Fibroblast of the aortic adventitia (primary cell): ENCODE measurements at places on chromosomes 6 and 20. TPM values are rescaled to one million over a fixed set of nuclear protein-coding genes. Genes with fewer than 3 reads are reported as not detected.

The C2 gene
- total RNA-seq = 4.4 and 48.2 TPM in 2 replicates

DNA sequence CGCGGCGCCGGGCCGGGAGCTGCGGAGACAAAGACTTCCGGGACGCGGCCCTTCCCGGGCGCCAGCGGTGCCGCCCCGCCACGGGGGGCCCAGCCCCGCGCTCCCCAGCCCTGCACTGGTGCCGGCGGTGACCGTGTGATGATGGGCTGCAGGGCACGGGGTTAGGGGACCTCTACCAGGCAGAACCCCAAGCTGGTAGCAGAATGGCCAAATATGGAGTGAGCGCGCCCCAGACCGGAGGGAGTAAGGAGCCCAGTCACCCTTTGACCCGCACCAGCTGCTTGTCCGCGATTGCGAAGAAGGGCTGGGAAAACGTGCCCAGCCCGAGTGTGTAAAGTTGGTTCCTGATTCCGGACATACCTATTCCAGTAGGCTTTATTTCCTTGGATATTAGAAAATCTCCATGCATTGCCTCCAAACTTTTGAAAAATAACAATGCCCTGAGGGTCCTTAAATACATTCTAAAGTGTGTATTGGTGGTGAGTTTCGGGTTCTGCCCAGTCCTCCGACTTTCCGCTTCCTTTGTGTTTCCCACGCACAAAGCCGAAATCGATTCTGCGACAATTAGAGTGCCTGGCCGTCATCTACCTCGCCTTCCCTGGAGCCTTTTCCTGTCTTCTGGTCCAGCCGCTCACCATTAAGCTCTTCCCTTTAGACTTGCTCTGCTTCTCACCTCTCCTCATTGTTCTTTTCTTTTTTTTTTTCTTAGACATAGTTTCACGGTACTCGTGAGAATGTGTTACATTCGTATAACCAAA lies 1.1 kb downstream of the ABRACL start:
- DNase-seq = peak; percentile 61

GRCh38 chr6:73152966-73153757 lies 72.1 kb downstream of the KHDC1L start:
- DNase-seq = peak; percentile 16

GRCh38 chr6:31178143-31179041 lies 7.9 kb upstream of the POU5F1 start:
- DNase-seq = peak; percentile 25

GRCh38 chr6:135667691-135668455 lies 170.3 kb upstream of the AHI1 start:
- DNase-seq = peak; percentile 61

DNA sequence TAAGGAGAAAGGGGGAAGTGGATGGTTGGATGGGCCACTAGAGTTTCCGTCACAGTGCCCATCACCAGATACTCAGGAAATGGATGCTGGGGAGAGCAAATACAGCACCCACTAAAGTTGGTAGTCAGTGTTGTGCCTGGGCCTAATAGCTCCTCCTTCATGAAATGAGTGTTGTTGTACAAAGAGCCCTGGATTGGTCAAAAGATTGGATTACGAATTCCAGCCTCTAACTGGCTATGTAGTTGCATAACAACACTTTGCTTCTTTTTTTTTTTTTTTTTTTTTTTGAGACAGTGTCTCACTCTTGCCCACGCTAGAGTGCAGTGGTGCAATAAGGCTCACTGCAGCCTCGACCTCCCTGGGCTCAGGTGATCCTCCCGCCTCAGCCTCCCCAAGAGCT lies 27.4 kb downstream of the KCNG1 start:
- peak; percentile 31 for DNase-seq

DNA sequence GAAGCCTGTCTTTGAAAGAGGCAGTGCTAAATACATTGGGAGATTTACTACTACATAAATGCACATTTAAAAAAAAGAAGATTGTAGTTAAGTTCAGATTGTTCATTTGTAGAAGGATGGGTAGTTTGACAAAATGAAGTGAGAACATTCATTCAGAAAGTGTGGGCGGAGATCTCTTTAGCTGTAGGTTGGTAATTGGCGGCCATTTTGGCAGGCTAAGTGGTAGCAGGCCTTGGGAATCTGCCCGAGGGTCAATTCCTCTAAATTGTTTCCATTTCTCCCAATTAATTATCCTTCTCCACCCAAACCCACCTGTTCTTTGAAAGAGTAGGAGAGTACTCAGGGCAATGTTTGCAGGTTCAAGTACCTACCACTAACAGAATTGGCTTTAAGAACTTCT lies 17.9 kb downstream of the SOX4 start:
- no peak for DNase-seq

GRCh38 chr6:19417713-19418112 lies 419.5 kb upstream of the ID4 start:
- DNase-seq = peak; percentile 23

DNA sequence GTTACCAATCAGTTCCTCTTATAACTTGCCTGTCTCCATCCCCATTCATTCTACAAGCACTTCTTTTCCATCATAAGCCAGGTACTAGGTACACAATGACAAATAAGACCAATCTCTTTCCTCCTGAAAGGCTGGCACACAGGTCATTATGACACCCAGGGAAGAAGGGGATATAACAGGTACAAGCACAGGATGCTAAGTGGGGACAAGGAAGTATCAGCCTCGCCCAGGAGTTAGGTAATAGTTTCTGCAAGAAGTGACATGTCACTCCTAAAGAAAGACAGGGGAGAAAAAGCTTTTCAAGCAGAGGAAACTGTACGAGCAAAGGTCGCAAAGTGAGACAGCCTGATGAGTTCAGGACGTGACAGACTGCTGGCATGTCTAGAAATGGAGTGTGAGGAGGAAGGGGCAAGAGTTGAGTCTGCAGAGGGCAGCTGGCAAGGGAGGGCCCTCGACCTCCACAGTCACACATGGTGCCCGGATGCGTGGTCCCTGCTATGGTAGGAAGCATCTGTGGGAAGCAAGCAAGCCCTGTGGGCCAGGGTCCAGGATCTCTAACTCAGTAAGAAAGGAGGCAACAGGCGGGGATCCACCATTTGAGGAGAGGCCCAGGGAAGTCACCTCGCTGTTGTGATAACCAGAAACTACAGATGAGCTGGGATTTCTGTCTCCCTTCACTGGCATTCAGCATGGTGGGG lies 40.4 kb downstream of the GPLD1 start:
- DNase-seq = no peak
